ENCODE measurements at places on chromosomes 7 and 10.

GRCh38 chr10:79116801-79117723 is 48.3 kb downstream of the ZMIZ1 start:
- no peak for DNase-seq

- no peak for DNase-seq
These were observed 18.2 kb downstream of the SLC29A3 start for GRCh38 chr10:71337219-71337701.

GRCh38 chr7:84904561-84904960 is 282.3 kb downstream of the SEMA3D start:
- no peak for DNase-seq

DNA sequence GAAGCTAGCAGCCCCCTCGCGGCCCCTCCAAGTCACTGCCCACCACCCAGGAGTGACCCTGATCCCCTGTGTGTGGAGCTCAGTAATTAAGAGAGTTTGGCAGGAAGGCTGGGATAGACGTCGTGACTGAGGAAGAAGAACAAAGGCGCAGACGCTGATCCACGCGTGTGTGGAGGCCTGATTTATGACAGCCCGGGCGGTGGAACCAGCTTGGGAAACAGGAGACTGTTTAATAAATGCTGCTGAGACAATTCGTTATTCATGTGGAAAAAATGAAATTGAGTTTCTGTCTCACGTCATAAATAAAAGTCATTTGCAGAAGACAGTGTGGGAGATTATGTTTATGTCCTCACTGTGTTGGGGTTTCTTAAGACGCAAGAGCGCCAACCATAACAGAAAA is 130.8 kb downstream of the ELFN1 start:
- no peak for DNase-seq

- no peak for DNase-seq
These were observed 337.5 kb upstream of the KCND2 start for GRCh38 chr7:119935418-119936025.

- no peak for DNase-seq
These were observed 28.2 kb downstream of the MINDY4 start for GRCh38 chr7:30799206-30799975.

DNA sequence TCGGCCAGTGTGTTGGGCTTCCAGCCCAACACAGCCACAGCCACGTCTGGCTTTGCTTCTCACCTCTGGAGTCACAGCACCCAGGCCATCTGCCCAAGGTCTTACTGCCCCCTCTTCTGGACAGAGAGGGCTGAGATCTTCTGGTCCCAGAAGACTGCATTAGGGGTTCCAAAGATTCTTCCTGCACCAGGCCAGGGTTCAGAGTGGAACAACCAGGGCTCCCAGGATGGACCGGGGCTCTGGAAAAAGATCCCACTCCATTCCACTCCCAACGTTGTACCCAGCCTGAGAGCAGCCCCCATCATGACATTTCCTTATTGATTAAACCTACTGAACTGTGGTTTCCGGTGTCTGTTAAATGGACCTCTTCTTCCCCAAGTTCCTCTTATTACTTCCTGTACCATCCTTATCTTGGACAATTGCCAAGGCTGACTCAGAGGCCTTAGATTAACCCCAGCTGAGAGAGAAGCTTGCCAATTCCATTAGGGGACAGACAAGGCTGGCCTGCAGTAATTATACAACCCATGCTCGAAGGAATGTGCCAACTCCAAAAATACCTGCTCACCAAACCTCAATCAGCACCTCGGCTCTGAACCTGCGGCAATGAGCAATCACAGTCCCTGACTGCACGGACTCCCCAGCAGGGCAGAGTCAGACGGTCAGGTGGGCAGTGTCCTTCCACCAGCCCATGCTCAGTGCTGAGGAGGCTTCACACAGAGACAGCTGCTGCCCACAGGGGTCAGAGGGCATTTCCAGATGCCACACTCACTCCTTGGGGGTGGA is 47.9 kb upstream of the NPFFR1 start:
- no peak for DNase-seq

DNA sequence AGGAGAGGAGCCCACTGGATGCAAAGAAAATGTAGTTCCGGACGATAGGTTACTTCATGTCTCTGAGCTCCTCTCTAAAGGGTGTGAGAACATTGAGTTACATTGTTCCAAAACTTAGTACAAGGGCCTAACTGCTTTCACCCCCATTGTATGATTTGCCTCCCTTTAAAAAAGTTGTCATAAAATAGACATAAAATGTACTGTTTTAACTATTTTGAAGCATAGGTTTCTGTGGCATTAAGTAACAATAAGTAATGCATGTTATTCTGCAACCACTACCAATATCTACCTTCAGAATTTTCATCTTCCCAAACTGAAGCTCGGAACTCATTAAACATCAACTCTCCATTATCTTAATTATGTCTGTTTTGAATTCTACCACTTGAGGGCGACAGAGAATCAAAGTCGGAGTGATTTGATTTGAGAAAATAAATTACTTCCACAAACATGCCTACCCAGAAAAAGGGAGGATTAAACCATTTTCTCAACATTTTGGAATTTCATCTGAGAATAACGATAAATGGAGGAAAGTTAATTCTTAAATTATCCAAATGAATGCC is 2.7 kb downstream of the IGFBP1 start:
- no peak for DNase-seq

DNA sequence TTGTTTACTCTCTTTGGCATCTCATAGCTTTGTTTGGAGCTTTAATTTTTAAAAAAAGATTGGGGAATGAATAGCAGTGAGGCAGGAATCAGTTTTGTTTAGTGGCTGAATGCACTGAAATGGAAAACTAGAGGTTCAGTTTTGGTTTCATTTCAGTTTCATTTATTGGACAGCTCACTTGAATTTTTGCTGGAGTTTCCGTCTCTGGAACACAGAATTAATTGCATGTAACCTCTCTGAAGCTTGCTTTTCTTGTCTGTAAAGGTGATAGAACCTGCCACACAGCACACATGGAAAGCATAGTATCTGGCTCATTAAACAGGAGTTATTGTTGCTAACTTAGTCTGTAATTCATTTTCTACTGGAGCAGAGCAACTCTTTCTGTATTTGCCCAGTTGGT is 7.1 kb downstream of the GRM8 start:
- no peak for DNase-seq

DNA sequence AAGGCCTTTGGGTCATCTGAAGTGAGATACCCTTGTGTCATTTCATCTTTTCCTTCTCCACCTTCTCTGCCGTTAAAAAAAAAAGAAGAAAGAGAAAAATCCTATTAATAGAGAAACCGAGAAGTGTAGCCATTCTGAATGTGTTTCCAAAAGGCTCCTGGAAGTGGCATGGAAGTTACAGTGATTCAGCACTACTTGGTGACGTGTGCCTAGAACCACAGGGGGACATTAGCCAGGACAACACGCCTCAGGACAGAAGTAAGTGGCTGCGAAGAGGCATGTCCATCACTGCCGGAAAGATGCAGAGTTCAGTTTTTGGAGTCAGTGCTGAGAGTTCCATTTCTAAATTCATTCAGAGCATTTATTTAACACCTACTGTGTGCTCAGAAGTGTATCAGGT is 6.3 kb downstream of the HTRA1 start:
- DNase-seq: no peak

DNA sequence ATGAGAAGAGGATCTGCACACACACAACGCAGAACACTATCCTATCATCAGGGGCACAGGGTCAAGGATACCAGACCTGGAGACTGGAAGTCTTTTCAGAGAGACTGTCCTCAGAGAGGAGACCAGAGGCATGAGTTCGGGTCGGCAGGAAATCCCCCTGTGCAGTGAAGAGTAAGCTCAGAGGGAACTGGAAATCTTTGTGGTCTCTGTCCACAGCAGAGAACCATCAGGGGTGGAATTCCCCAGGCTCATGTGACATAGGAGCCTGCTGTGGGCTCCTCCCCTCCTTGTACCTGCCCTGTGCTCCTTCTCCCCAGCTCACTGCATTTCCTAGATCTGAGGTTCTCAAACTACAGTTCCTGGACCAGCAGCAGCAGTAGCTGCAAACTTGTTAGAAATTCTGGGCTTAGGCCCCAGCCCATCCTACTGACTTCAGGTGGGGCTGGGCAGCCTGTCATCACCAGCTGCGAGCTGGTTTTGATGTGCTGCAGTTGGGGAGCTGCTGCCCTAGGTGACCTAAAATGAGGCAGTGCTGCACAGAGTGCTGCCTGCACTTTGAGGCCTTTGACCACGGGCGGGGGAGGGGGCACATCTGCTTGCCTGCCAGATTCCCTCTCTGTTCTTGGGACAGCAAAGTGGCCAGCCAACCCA is 2.4 kb downstream of the ZMIZ2 start:
- peak; percentile 50 for DNase-seq

DNA sequence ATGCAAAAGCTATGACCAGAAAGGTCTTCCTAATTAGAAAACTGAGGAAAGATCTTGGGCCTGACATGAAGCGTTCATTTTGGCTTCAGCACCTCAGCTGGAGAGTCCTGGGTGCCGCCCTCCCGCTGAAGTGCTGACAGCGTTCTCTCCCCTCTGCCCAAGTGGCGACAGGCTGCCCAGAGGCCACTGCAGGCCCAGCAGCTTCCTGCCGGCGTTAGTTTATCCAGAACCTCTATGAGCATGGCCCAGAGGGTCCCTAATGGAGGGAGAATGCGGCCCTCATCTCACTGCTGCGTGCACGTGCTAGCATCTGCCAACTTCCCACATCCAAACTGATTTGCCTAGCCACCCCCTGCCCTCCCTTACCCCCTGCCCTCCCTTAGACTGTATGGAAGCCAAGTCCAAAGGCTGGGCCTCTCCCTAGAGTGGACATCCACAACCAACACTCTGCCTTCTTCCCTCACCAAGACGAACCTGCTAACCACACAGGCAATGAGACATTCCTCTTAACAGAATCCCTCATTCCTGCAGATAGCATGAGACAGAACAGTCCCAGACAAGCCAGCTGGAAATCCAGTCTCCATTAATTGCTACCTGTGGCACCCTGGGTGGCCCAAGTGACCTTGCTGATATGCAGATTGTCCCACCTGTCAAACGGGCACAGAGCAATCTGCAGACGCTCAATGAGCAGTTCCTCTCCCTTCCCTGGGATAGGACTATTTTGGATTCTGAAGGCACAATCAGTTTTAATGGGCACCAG is 108.4 kb downstream of the C10orf90 start:
- DNase-seq: no peak

GRCh38 chr7:76386691-76387260 is 22.7 kb downstream of the SSC4D start:
- DNase-seq: no peak

DNA sequence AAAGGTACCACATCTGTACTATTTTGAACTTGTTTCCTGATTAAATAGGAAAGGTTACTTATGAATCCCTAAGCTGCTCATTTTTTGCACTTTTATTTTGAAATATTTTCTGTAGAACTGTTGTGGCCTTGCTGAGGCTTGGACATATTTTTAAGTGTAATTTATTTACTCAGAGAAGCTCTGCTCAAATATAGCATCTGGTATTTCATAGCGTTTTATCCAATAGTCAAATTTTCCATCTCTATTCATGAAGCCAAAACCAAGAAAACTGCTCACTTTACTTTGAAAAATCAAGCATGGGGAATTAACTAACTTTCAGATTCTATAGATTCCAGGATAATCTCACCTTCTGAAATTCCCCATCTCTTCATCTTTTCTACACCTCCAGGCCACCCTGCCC is 6.6 kb upstream of the FAM3C start:
- DNase-seq: no peak

DNA sequence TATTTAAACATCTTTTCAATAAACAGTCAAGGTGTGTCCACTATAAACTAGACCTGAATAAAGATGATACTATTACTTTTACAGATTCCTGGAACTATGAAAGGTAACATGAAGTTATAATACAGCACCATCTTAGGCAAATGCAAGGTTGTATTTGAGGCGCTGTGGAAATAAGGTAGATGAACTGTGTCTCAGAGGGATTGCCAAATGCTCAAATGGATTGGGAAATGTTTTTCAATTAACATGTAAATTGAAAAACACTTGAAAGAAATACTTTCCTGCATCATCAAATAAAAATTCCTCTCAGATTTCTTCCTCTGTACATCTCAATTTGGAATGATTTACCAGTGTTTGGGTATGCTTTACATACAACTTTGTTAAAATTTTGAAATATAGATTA is 139.4 kb downstream of the DKK1 start:
- DNase-seq: no peak

DNA sequence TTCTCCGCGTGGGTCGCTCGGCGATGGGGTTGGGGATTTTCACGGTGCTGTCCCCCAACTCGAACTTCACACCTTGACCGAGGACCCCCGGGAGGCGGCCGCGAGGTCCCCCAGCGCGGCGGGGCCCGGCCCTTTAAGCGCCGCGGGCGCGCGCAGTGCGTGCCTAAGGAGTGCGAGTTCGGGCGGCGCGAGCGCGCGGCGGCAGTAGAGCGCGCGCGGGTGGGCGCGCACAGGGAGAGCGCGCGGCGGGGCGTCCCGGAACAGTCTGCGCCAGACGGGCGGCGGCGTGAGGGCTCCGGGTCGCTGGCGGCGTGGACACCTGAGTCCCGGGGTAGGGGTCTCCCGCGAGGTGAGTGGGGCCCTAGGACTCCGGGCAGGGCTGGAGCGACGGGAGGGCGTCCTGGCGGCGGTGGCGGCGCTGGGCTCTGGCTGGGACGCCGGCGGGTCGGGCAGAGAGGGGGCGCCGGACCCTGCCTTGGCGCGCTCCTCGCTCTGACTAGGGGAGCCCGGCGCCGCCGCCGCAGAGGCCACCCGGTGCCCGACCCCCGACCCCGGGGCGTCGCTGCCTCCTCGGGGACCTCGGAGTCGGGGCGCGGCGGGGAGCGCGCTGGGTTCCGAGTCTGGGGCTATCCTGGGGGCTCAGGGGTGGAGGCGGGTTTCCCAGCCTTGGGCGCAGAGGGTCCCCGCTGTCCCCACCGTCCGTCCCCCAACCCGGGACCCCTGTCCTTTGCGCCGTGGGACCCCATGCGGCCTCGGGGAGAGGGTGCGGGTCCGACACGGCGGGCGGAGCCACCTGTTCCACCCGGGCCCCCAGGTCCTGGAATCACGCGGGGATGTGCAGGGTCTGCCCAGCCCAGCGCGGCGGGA is at the start of gene PROSER2:
Gene PROSER2 (plus strand): TSS at position 235 of the 867 bp plus-strand sequence. CDS start 28,722 bp downstream, outside the sequence.
- peak; percentile 23 for DNase-seq

DNA sequence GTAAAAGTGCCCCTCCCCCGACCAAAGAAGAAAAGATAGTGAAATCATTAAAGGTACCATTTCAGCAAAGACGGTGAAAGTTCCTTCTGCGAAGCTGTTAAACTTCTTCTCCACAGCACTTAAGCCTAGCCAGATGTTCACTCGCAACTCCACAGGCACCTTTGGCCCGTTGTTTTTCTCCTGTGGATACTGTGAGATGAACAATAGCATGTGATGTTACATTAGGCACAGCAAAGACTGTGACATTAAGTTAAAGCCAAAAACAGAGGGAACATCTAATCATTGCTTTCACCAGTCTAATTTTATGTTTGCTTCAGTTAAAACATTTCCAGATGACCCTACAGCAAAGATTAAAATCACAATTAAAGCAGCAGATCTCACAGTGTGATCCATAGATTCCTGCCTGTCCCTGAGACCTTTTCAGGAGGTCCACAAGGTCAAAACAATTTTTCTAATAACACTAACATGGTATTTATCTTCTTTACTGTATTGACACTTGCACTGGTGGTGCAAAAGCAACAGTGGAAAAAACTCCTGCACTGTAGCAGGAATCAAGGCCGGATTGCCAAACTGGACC is 112.5 kb downstream of the MYOF start:
- no peak for DNase-seq
